Ureter (tissue), 1 donor: ENCODE measurements at places on chromosomes 1 and 21. TPM values are rescaled to one million over a fixed set of nuclear protein-coding genes. Genes with fewer than 3 reads are reported as not detected.

GRCh38 chr1:62955666-62956065, 171.7 kb downstream of the ATG4C start:
- no peak for DNase-seq

DNA sequence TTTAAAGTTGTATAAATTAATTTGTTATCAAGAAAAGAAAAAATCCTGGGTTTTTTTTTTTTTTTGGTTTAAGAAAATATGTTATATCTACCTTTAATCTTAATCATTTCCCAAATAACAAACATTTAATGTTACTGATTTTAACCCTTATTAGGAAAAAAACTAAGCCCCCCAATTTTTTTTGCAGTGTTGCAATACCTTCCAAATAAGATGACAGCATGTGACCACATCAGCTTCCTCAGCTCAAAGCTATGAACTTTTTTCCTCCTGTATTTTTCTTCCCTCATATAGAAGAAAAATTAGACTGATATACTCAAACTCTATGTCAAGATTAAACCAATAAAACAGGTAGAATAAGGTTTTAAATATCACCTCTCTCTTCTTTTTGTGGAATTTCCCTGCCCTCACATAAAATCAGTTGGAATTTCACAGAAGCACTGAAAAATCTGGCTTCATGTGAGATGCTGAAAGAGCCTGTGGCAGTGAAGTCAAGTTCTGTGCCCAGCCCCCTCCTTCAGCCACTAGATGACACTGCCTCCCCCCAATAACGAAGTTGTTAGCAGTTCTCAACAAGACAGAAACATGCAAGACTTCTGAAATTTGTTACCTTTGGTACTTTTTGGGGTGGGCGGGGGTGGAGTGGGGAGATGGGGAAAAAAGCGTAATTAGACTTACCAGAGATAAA, 9.6 kb upstream of the SMYD2 start:
- no peak for DNase-seq

- no peak for DNase-seq
Observed at GRCh38 chr1:84582802-84583587, 8.8 kb upstream of the CTBS start.

DNA sequence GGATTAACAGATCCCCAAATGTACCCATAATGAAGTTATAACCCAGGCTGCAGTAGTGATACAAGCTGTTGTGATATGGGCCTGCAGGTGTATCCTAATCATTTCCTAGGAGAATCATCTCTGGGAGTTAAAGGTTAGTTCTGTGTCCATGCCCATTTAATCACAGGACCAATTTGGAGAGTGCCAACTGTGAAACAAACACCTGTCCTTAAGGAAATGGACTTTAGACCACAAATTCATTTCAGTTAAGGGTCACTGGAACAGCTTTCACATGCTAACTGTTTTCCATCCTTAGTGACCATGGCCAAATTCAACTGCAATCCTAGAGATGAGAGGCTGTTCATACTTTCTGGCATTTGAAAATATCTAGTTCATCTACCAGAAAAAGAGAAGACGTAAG, 160.9 kb downstream of the GPATCH2 start:
- DNase-seq = no peak

DNA sequence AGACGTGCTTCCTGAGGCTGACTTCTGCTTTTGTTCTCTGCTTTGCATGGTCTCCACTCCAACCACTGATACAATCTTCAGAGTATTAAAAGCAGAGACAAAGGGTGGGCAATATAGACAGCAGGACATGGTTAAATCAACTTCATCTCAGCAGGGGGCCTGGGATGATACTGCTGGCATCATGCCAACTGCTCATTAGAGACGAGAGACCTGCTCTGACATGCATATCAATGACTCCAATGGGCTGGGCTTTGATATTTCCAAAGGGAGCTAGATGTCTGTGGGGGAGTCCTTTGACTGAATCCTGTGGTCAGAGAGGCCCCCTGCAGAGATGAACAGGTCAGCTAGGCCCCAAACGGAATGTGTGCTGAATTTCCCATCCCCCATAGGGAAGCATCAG, 106.6 kb downstream of the ACTL8 start:
- no peak for DNase-seq

DNA sequence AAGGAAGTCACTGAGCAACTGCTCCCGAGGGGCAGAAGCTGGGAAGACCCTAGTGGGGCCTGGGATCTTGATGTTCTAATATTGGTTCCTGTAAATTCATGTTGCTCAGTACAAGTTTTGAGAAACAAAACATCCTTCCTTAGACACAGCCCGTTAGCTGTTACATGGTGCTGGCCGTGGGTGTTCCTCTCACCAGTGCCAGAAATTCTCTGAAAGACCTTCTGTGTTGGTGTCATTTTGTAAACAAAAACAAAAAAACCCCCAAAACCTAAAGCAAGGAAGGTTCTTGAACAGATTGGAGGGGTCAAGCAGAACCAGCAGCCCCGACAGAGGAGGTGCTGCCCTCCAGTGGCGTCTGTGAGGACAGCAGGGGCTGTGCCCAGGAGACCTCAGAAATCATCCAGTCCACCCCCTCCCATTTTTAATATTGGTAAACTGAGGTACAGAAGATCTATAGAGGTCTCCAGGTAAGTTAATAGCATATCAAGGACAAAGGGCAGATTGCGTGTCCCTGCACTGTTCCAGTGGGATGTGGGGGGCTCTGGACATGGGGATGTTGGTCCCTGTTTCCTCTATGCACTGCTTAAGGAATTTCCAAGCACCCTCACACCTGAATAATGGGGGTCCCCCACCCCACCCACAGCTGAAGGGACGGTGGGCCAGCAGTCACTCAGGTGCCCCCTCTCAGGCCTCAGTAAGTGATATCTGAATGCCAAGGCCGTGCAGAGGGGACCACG, 38.2 kb downstream of the SLC2A7 start:
- DNase-seq = no peak

DNA sequence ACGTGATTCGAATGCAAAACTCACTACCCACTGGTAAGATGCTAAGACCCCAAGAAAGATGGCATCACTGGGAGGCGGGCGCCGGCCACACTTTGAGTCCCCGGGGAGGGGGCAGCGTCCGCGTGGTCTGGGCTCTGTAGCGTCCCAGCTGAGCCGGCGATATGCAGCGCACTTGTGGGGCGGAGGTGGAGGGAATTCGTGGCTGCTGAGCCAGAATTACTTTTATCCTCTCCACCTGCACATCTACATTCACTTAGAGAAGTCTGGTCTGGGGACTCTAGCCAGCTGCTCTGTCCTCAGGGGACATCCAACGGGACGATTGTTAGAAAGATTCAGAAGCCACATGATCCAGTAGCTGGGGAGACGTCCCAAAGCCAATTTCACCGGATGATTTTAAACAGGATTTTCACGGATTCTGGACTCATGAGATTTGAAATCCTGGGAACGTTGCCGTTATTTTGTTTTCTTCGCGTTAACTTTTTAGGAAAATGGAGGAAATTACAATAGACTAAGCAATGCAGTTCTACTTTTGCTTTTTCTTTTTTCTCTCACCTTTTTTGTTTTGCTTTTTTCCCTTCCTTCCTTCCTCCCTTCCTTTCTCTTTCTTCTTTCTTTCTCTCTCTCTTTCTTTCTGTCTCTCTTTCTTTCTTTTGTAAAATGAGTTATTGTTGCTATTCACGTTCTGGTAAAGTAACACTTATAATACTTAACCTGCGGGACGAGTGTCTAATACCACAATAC, 1.3 kb downstream of the JAM2 start:
- no peak for DNase-seq

GRCh38 chr1:89025928-89026327, 3.3 kb upstream of the GBP3 start:
- no peak for DNase-seq

DNA sequence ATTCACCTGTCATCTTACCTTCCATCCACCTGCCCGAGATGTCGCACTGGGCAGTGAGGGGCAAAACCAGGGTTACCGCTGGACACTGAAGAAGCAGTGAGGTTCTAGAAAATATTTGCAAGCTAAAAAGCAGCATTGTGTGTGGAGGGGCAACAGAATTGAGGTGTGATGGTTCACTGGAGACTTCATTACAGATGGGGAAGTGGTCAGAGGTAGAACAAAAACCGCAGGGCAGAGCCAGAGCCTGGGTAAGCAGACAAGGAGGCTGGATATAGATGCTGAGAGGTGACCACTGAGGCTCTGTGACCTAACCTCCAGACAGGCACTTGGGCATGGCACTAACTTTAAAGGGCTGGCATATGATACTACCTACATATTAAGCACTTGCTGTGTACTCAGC, 363.9 kb upstream of the PROX1 start:
- DNase-seq = no peak

GRCh38 chr1:228344631-228345072, 62.0 kb downstream of the TRIM11 start:
- no peak for DNase-seq

GRCh38 chr1:24156542-24157260, 13.8 kb upstream of the IL22RA1 start:
- DNase-seq = no peak

GRCh38 chr1:155110381-155110780, 17.3 kb upstream of the EFNA1 start:
- DNase-seq = no peak

GRCh38 chr1:236101233-236102200, 36.6 kb upstream of the NID1 start:
- DNase-seq = no peak

GRCh38 chr1:218529646-218530300, 184.6 kb downstream of the TGFB2 start:
- no peak for DNase-seq

DNA sequence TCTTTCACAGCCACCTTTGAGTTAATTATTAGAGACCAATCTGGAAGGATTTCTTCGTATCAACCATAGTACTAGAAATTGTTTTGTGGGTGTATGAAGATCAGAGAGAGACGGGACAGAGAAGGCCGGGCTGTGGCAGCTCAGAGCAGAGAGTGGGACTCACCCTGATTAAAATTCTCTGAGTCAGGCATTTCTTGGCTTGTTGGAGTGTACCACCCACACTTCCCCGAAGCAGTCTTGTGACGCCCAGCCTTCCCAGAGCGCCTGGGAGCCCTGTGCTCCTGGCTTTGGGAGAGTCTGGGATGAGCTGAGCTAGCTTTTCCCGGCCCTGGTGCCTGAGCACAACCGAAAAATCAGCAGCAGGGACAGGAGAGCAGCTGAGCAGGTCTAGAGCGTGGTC, 19.4 kb downstream of the PLEKHM2 start:
- DNase-seq = peak; percentile 76

- DNase-seq = no peak
Observed at GRCh38 chr1:26961826-26962225, 1.6 kb upstream of the KDF1 start.

GRCh38 chr21:8989721-8990325, 1531.6 kb upstream of the TPTE start:
- DNase-seq = no peak

DNA sequence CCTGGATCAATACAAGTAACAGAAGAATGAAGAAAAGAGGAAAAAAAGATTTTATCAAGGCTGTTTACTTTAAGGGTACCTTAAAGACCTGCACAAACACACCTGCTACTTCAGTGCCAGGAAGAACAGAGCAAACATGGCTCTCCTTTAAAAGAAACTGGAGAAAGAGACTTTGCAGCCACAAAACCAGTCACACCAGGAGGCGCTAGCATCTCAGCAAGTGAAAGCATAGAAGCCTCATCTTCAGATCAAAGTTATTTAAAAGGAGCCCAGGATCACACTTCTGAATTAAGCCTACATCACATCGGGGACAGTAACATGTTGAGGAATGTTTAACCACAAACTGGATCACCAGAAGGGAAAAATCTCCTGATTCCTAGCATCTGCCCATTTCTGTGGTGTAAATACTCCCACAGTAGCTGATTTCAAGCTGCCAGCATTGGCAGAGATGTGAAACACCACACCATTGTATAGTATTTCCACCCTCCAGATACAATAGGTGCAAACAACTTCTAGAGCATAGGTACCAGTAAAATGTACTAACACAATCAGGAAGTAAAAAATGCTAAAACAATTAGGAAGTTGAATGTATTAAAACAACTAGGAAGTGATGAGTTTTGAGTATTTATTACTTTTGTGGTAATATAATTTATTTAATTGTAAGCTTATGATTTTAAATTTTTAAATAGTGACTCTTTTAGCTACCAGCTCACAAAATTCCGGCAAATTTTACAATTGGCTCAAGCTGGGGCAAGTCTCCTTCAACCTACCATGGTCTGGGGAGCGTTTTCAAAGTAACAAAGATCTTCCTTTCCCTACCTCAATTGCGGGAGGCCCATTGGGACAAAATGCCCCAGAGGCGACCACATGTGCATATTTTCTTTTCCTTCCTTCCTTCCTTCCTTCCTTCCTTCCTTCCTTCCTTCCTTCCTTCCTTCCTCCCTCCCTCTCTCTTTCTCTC, 105.3 kb upstream of the CLDN14 start:
- no peak for DNase-seq

- no peak for DNase-seq
Observed at GRCh38 chr1:201085902-201086735, 26.1 kb downstream of the CACNA1S start.

DNA sequence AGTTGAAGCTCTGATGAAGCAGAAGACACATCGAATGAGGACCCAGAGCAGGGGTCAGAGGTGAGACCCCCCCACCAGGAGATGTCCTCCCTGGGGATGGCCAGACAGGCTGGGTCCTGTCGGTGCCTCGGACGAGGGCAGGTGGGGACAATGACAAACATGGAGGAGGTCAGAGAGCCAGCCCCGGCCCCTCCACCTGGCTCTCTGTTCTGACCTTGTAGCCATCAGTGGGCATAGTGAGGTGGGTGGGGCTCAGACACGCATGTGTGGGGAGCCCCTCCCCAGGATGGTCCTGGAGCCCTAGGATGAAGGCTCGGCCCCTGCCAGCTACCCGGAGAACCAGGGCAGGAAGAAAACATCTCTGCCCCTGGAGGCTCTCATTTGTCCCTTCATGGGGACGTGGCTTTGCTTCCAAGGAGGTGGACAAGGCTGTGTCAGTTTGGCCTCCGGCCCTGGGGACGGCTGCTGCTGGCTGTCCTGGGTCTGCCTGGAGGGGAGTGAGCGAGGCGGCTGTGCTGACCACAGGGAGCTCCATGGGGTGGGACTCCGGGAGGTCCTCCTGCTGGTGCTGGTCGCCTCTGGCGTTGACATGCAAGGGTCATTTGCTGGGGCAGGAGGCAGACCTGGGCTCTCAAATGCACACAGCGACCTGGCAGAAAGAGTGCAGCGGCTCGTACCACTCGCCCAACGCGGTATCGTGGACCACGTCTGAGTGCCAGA, 2.6 kb downstream of the KRTAP10-6 start:
- DNase-seq = no peak

GRCh38 chr1:180154003-180154324, 705 bp upstream of the QSOX1 start:
- no peak for DNase-seq

GRCh38 chr1:10829965-10830515, 33.6 kb upstream of the CASZ1 start:
- DNase-seq = no peak

- no peak for DNase-seq
Observed at GRCh38 chr1:184300446-184300845, 86.4 kb upstream of the C1orf21 start.

Gene ZNF593OS
- total RNA-seq = not detected

Gene VTCN1
- total RNA-seq = 43.7 TPM

Gene LCE2C
- not detected for total RNA-seq

Gene HUNK
- 4.5 TPM for total RNA-seq
